Astrocyte (in vitro differentiated cells and primary cell): ENCODE measurements at places on chromosomes 3 and 15. TPM values are rescaled to one million over a fixed set of nuclear protein-coding genes. Genes with fewer than 3 reads are reported as not detected.
A peak's percentile ranks its signal among the peaks of the same experiment; 100 is the strongest.

Gene PLA2G4E
- not detected in 2 replicates for total RNA-seq

Gene GPR15
- not detected in 2 replicates for total RNA-seq

Gene RASL12
- 0.32 and 0.36 TPM in 2 replicates for total RNA-seq

Gene CDHR4
- not detected in 2 replicates for total RNA-seq

Gene SERINC4
- 0.30 TPM in 1 of 2 replicates, not detected in the other for total RNA-seq

Gene ALPK3
- total RNA-seq, result 6.8 and 9.1 TPM in 2 replicates

DNA sequence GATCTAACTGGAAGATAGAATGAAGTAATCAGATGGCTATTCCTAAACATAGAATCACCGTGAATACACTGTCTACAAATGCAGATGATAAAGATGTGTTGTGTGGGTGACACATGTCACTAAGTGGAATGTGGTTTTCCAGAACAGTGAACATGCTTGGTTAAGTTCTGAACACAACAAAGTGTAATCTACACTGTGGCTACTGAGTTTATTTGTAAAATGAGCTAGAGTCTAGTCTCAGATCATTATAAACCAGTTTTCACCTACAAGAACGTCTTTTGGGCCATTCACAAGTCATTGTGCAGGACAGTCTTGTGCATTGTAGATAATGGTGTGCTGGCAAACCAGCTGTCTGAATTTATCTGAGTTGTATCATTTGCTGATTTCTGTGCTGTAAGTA, 35.3 kb downstream of the OXNAD1 start:
- no peak overlapping the region for H3K4me3 ChIP-seq
- no peaks in the 10 kb centered on the region for H3K27me3 ChIP-seq
- DNase-seq, result peak; percentile 70
- no peaks in the 10 kb centered on the region for H3K4me1 ChIP-seq

GRCh38 chr3:4406746-4407568, 60.1 kb downstream of the SUMF1 start:
- H3K4me3 ChIP-seq, result no peak overlapping the region
- H3K27ac ChIP-seq, result no peak overlapping the region
- peak; percentile 5 for DNase-seq
- no peaks in the 10 kb centered on the region for H3K27me3 ChIP-seq
- peaks cover 2% of the 10 kb centered on the region for H3K36me3 ChIP-seq
- peaks cover 4% of the 10 kb centered on the region for H3K4me1 ChIP-seq

GRCh38 chr3:144840866-144841265, 869.2 kb downstream of the DIPK2A start:
- no peaks in the 10 kb centered on the region for H3K4me1 ChIP-seq
- no peaks in the 10 kb centered on the region for H3K36me3 ChIP-seq
- no peak overlapping the region for H3K27ac ChIP-seq
- no peak overlapping the region for H3K4me3 ChIP-seq

DNA sequence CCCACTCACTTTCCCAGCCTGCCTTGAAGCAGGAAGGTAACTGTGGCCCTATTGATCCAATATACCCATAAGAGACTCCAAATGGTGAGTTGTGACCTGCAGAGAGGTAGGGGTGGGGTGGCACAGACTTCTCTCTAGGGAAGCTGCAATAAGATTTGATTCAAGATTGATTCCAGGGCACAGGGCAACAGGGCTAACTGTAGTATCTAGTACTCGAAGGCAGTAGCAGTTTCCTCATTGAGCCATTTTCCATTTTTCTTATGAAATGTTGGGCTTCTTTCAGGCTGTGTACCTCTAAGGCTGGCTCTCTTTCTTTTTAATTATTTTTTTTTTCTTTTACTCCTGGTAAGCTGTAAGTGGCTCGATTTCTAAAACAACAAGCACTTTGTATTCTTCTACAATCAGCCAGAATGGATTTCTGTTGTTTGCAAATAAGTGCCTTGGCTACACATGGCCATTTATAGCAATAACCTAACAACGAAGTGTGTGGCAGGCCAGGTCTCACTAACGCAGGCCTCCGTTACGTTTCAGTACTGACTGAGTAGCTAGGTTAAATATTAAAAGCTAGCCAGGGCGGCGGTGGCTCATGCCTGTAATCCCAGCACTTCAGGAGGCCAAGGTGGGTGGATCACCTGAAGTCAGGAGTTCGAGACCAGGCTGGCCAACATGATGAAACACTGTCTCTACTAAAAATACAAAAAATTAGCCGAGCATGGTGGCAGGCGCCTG, 19.3 kb downstream of the CCDC12 start:
- no peak for DNase-seq
- H3K36me3 ChIP-seq, result no peaks in the 10 kb centered on the region
- H3K27me3 ChIP-seq, result no peaks in the 10 kb centered on the region
- no peak overlapping the region for H3K4me3 ChIP-seq
- no peak overlapping the region for H3K27ac ChIP-seq

DNA sequence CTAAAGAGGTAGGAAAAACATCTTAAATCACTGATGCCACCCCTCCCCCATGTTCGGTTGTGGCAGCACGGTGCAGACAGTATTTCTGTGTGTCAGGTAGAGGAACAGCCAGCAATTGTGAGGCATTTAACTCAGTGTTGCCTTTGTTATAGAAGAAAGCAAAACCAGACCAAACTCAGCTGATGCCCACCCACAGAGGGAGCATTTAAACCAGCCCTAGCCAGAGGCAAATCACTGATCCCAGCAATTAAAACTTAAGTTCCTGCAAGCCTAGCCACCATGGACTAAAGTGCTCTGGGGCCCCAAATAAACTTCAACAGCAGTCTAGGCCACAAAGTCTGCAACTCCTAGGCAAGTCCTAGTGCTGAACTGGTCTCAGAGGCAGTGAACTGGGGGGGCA, 94.5 kb downstream of the CFAP20DC start:
- DNase-seq, result no peak
- H3K27ac ChIP-seq, result no peak overlapping the region
- H3K27me3 ChIP-seq, result no peaks in the 10 kb centered on the region
- no peak overlapping the region for H3K4me3 ChIP-seq
- H3K4me1 ChIP-seq, result no peaks in the 10 kb centered on the region

DNA sequence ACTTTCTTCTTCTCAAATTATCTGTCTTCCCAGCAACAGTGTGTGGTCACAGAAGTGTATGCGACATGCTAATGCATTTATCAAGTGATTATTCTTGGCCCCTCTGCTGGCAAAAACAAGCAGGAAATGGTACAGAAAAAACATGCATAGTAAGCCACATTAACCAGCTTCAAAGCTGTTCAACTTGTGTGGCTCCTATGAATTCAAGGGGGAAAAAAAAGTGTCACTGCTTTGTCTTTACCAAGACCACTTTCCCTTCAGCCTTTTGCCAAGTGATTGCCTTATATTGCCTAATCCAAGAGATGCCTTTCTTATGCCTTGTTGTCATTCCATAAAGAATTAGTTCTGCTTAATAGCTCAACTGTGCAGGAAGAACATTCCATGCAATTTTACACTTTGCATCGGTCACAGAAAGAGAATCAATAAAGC, 39.1 kb downstream of the PRTG start:
- H3K4me3 ChIP-seq, result no peak overlapping the region
- no peaks in the 10 kb centered on the region for H3K36me3 ChIP-seq
- DNase-seq, result peak; percentile 64

DNA sequence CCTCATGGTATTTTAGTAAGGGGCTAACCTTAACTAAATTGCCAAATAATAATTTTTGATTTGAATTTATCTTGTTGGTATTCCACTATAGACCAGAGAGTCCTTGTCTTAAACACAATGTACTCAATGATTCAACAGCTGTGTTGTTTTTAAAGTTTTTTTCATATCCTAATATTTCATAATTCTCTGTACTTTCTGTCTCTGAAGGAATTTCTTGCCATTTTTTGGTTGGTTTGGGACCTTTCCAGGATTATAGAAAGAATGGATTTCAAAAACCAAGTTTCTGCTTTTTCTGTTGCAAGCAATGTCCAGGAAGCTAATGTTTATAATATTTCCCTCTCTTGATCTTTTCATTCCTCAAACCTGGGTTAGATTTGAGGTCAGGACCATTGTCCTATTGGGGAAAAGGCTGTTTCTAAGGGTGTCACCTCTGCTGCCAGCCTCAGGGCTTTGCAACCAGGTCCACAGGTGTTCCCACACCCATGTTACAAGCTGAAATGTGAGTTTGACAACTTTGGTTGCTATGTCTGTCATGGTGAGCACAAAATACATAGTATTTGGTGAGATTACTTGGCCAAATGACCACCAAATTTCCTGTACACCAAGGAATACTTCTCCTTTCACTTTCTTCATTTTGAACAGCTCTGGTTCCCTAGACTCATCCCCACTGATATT, 363.7 kb upstream of the RGMA start:
- H3K4me1 ChIP-seq, result no peaks in the 10 kb centered on the region
- H3K4me3 ChIP-seq, result no peak overlapping the region
- no peak overlapping the region for H3K27ac ChIP-seq
- no peak for DNase-seq

GRCh38 chr3:127794402-127794801, 27.9 kb downstream of the MGLL start:
- H3K27me3 ChIP-seq, result no peaks in the 10 kb centered on the region
- no peaks in the 10 kb centered on the region for H3K36me3 ChIP-seq
- DNase-seq, result no peak

GRCh38 chr15:44009038-44009437, 182.2 kb downstream of the WDR76 start:
- H3K36me3 ChIP-seq, result no peaks in the 10 kb centered on the region
- peak; percentile 72 for DNase-seq
- H3K27me3 ChIP-seq, result no peaks in the 10 kb centered on the region
- H3K4me3 ChIP-seq, result no peak overlapping the region
- peak overlapping the region; percentile 3 for H3K27ac ChIP-seq
- peaks cover 11% of the 10 kb centered on the region for H3K4me1 ChIP-seq

DNA sequence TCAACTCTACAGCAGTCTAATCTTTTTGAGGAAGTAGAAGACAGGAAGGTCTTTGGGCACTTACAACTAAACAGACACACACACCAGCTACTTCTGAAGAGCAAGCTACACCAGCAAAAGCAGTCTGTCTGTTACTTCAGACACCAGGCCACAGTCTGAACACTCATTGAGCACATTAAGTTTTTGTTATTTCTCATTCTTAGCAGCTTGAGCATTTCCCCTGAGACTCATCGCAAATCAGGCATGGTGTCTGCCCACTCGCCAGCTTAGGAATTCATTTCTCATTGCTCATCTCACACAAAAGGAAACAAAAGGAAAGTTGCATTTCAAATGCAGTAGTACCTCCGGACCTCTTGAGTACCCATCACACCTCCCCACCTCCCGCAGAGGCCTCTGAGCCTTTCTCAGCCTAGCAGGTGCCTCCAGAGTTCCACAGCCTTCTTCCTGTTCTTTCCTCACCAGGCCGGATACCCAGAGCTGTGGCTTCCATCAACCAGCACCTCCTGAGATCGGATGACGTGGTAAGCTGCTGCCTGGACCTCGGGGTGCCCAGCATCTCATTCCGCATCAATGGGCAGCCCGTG, 302.0 kb downstream of the RYR3 start:
- no peak overlapping the region for H3K27ac ChIP-seq
- DNase-seq, result peak; percentile 7
- H3K4me1 ChIP-seq, result no peaks in the 10 kb centered on the region
- H3K36me3 ChIP-seq, result no peaks in the 10 kb centered on the region
- H3K4me3 ChIP-seq, result no peak overlapping the region

- H3K27ac ChIP-seq, result no peak overlapping the region
- no peak overlapping the region for H3K4me3 ChIP-seq
- H3K36me3 ChIP-seq, result no peaks in the 10 kb centered on the region
- DNase-seq, result no peak
Measured at GRCh38 chr3:110749006-110749405, 322.6 kb upstream of the NECTIN3 start.

- peaks cover 2% of the 10 kb centered on the region for H3K27me3 ChIP-seq
- no peaks in the 10 kb centered on the region for H3K36me3 ChIP-seq
- DNase-seq, result peak; percentile 27
- no peak overlapping the region for H3K27ac ChIP-seq
- H3K4me3 ChIP-seq, result no peak overlapping the region
Measured at GRCh38 chr15:63915873-63916771, 82.4 kb upstream of the HERC1 start.

GRCh38 chr3:127096256-127097071, 96.5 kb upstream of the PRR23E start:
- DNase-seq, result no peak
- no peaks in the 10 kb centered on the region for H3K4me1 ChIP-seq
- H3K36me3 ChIP-seq, result no peaks in the 10 kb centered on the region
- no peak overlapping the region for H3K27ac ChIP-seq
- H3K4me3 ChIP-seq, result no peak overlapping the region
- no peaks in the 10 kb centered on the region for H3K27me3 ChIP-seq

GRCh38 chr3:25697553-25697952, 32.8 kb upstream of the TOP2B start:
- H3K27ac ChIP-seq, result no peak overlapping the region
- no peak for DNase-seq
- H3K4me3 ChIP-seq, result no peak overlapping the region
- no peaks in the 10 kb centered on the region for H3K4me1 ChIP-seq
- no peaks in the 10 kb centered on the region for H3K27me3 ChIP-seq
- H3K36me3 ChIP-seq, result no peaks in the 10 kb centered on the region

DNA sequence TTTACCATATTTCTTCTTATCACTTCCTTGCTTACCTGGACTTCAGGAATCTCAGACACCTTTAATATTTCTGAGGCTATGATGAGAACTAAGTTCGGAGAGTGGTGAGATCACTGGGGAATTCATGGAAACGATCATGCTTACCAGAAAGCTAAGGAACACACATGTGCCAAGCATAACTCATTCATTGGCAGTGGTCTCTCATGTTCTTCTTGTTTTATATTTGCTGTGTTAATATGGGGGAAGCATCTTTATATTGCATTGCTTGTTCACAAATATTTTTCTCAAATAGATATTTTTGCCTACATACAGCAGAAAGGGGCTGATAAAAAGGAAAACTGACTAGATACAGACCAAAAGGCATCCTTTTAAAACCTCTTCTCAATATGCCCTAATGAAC, 55.8 kb downstream of the COL6A6 start:
- H3K4me1 ChIP-seq, result peaks cover 14% of the 10 kb centered on the region

GRCh38 chr15:27512281-27513001, 541.5 kb downstream of the GABRG3 start:
- no peak for DNase-seq
- no peak overlapping the region for H3K27ac ChIP-seq
- no peaks in the 10 kb centered on the region for H3K4me1 ChIP-seq
- no peaks in the 10 kb centered on the region for H3K27me3 ChIP-seq
- no peaks in the 10 kb centered on the region for H3K36me3 ChIP-seq

GRCh38 chr3:57078635-57079473, 18.4 kb downstream of the SPATA12 start:
- no peaks in the 10 kb centered on the region for H3K27me3 ChIP-seq
- H3K4me3 ChIP-seq, result peak overlapping the region; percentile 78
- no peaks in the 10 kb centered on the region for H3K36me3 ChIP-seq
- no peak overlapping the region for H3K27ac ChIP-seq
- DNase-seq, result no peak

GRCh38 chr15:99279290-99279689, 28.0 kb downstream of the LRRC28 start:
- no peak for DNase-seq
- H3K4me1 ChIP-seq, result no peaks in the 10 kb centered on the region
- H3K36me3 ChIP-seq, result no peaks in the 10 kb centered on the region
- no peaks in the 10 kb centered on the region for H3K27me3 ChIP-seq
- no peak overlapping the region for H3K27ac ChIP-seq

- H3K4me3 ChIP-seq, result no peak overlapping the region
- no peaks in the 10 kb centered on the region for H3K4me1 ChIP-seq
- H3K27me3 ChIP-seq, result no peaks in the 10 kb centered on the region
- no peaks in the 10 kb centered on the region for H3K36me3 ChIP-seq
Measured at GRCh38 chr3:111324151-111324550, 217.8 kb upstream of the CD96 start.

- no peaks in the 10 kb centered on the region for H3K36me3 ChIP-seq
- peak; percentile 47 for DNase-seq
- no peak overlapping the region for H3K27ac ChIP-seq
- no peaks in the 10 kb centered on the region for H3K27me3 ChIP-seq
- peaks cover 3% of the 10 kb centered on the region for H3K4me1 ChIP-seq
Measured at GRCh38 chr3:100865442-100865841, 127.8 kb downstream of the ABI3BP start.
